ENCODE measurements at places on chromosomes 7 and 10.

GRCh38 chr7:49295146-49295545, 370.8 kb downstream of the CDC14C start:
- no peak for DNase-seq

GRCh38 chr10:54843085-54843646, 42.1 kb upstream of the PCDH15 start:
- no peak for DNase-seq

GRCh38 chr7:156222151-156222550, 409.9 kb upstream of the SHH start:
- no peak for DNase-seq

- no peak for DNase-seq
These were observed 18.5 kb upstream of the SERPINE1 start for GRCh38 chr7:101108330-101108857.

DNA sequence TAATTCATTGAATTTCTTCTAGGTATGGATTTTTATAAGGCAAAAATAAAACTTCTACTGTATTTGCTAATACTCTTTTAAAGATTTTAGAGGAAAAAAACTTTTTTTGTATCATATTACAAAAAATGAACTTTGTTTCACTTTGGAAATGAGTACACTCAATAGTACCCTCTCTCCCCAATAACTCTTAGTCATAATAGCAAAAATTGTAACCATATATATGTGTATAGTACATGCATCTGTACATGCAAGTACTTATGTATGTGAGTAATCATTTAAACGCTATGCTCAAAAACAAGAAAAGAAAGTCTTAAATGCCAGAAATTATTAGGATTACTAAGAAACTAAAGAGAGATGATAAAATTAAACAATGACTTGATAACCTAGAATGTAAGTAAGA, 95.9 kb upstream of the HGF start:
- DNase-seq: no peak

DNA sequence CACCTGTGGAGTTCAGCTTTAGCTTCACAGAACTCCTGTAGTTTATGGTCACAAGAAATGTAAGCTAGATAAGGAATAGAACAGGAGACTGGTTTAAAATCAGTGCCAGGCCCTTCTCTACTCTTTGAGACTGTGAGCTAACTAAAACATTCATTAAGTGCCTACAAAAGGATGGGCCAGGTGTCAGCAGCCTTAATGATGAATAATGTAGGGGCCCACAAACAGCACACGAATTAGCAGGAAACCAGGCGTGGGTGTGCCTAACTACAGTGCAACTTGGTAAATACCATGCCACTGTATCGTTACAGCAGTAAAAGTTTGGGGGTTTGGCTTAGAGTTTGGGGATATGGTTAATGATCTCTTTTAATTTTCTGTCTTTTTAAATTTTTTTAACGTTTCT, 6.1 kb upstream of the ABLIM1 start:
- no peak for DNase-seq

- no peak for DNase-seq
These were observed 39.2 kb upstream of the PPP1R3C start for GRCh38 chr10:91672021-91672608.

DNA sequence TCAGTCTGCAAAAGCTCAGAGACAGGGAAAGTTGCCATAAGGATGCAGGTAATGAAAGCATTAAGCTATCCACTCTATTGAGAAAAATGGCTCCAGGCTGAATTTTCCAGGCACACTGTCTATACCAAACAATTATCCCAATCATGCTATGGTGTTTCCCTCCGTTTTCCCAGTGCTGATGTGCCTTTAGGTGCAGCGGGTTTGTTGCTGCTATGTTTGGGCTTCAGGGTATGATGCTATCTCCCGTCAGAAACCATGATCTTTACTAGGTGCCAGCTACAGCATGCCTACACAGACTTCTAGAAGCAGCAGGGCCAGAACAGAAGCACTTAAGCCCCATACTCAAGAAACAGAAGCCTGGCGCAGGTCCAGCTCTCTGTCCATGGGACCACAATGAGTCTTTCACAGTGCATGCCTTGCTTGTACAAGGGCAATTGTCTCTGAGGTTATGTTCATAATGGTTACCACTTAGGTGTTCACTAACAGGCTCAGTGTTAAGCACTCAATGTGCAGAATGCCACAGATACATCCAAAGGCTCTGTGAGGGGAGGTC, 19.4 kb downstream of the STEAP1B start:
- no peak for DNase-seq

- DNase-seq: no peak
These were observed 97.8 kb upstream of the PRPS1L1 start for GRCh38 chr7:18125476-18125875.

DNA sequence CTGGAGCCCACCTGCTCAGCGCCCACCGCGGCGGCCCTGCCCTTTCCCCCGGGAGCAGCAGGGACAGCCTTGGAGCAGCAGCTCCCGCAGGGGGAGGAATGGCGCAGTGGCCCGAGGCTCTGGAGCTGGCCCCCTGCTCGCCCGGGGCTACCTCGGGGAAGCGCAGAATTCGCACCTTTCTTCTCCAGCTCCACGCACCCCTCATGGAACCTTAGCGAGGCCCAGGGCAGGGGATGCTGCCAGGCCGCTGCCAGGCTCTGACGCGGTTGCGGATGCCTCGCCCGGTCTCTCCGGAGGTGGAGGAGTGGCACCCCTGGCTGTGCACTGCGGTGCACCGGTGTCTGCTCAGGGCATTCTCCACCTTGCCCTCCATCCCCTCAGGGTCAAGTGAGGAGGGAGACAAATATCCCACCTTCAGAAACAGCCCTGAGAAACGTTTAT, 84.9 kb upstream of the MKI67 start:
- no peak for DNase-seq

DNA sequence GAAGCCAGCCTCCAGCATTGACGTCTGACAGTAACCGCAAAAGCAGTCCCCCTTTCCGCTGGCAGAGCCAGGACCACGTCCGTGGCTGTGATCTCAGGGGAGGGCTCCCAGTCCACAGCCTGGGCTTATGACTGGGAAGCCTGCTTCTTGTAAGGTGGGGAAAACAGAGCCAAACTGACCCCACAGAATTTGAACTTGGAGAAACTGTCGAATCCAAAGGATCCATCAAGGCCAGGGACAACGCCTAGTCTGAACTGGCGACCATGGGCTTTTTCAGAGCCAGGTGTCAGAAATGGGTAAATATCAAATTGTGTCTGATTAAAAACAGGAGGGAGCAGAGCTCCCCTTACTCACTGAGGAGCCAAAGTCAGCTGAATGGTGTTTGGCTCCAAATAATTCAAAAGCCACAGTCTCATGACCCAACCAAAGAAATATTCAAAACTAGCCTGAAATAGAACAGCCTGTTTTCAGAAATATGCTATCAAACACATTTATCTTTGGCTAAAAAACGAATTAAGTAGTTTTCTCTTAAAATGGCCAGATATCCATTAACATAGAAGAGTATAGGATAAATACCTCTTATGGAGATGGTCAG, 751.4 kb upstream of the GALNT17 start:
- DNase-seq: no peak

DNA sequence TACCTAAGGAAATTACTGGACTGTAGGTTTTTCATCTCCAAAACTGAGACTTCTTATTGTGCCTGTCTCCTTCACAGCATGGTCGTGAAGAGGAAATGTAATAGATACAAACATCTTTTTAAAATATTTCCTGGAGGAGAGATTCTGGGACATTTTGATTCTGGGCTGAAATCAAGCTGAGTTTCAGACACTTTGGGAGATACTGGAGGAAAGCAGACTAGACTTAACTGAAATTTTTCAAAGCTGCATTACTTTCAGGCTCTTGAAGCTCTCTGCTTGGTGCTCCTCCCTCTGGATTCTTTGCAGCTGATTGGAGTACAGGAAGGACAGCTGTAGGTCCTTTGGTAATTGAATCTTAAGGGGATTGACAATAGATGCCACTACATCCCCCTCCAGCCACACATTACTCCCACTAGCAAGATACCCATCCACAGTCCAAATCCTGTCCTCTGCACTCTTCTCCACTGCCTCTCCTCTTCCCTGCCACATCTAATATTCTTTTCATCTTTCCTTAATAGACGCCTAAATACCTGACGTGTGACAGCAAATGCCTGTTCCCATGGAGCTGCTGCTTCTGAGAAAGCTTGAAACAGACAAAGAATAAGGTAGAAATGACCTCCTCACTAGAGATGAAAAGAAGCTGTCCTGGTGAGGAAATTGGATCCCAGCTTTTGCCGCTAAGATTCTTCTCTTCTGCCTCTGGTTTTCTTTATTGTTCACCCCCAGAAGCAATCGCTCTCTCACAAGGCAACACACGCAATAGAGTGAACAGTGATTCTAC, 111.5 kb upstream of the PHYHIPL start:
- no peak for DNase-seq

DNA sequence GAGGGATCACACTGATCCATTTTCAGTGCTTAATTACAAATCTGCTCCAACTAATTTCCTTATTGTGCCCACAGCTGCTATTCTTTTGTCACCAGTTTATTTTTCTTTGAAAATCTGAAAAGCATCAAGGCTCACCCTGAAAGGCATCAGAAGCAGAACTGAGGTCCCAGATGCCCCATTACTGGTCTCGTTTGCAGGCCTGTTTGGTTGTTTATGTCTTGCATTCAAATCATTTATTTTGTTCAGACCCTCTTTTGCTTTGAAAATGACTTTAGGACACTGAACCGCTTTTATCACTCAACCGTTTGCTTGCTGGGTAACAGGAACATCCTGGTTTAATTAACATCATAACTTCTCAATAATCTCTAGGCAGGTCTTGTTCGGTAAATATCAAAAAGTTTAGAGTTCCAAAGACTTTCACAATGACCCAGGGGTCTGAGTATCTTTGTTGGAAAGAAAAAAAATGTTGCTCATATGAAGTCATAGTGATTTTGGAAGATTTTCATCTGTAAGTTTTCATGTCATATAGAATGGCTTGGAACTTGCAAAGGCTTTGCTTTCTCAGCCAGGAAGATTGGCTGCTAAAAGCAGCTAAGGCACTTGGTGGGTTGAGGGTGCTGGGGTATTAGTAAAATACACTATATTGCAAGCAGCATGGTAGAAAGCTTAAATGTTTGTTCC, 398.3 kb upstream of the NPVF start:
- no peak for DNase-seq

DNA sequence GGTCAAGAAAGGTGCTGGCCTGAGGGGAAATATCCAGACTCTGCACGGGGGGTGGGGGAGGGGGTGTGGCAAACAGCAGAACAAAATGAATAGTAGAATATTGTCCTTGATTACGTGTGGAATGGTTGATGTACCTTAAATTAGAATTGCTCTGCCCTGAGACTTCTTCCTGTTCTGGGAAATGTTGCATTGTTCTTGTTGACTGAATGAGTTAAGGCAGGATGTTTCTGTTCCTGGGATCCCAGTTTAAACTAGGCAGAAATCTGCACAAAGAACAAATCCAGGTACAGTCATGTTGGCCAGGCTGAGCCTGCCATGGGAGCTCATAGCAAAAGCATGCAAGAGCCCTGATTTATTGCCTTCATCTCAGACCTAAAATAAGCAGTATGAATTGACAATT, 558.7 kb upstream of the VSTM2A start:
- no peak for DNase-seq

- DNase-seq: no peak
These were observed 8.6 kb downstream of the RAPGEF5 start for GRCh38 chr7:22348379-22348778.

GRCh38 chr10:44986670-44987069, 8.1 kb upstream of the DEPP1 start:
- no peak for DNase-seq

DNA sequence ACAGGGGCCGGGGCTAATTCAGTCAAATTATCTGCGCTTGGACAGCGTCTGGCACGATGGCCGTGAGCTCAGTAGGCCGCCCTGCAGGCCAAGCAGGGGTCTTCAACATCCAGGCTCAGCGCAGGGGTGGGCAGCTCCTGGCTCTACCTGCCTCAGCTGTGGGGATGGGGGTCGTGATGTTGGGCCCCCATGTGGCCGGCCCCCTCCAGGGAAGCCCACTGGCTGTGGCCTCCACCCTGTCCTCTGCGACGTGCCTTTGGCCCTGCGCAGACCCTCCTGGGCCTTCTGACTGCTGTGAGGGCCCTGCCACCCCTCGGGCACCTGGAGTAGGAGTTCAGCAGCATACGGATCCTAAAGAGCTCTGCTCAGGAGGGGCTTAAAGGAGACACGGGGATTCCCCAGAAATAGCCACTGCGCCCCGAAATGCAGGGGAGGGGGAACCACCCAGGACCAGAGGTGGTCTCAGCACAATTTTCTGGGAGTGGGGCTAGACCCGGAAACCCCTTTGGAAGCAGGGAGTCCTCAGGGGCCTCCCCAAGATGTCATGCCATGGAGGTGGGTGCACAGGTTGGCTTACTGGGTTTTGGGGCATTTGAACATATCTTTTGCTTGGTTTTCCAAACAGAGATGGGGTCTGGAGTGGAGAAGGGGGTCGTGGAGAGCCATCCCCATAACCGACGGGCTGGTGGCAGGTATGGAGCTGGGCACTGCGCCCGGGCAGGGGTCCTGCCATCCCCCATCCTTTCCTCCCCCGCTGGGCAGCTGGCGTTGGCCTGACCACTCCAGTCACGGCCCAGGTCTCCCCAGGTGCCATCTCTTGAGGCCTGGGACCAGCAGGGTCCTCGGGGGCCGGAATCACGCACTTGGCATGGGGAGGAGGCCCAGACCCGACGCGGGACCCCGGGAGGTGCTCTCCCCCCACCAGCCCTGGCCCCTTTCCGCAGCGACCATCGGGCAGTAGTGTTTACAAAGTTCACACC, 4.0 kb upstream of the ADAP1 start:
- no peak for DNase-seq

DNA sequence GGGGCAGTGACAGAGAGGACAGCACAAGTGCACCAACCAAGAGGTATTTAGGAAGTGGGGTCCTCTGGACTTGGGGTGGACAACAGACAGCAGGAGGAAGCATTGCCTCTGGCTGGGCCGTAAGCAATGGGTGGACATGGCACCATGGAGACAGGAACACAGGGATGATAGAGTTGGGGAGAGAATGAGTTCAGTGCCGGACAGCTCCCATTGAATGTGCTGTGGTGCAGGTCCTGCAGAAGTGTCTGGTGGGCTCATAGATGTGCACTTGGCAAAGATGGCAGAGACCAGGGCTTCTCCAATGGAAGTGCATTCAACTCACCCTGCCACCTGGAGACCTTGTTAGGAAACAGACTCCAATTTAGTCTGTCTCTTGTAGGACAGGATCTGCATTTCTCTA, 341.5 kb upstream of the ZMIZ1 start:
- DNase-seq: no peak

GRCh38 chr10:33735464-33735923, 401.0 kb upstream of the NRP1 start:
- no peak for DNase-seq

DNA sequence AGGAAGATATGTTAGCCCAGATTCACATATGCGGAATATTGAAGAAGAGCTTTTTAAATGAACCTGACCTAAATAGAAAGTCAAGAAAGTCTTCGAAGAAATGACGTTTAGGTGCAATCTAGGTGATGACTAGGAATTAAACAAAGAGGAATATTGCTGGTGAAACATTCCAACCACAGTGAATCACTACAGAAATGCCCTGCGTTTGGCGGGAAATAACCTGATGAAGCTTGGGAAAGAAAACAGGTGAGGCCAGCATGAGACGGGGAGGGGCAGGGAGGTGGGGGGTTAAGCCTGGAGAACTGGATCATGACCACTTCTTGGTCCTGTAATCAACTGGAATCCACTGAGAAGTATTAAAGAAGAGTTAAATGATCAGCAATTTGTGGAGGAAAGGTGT, 299.4 kb upstream of the VSTM2A start:
- DNase-seq: no peak

GRCh38 chr7:101402081-101402779, 39.6 kb downstream of the COL26A1 start:
- DNase-seq: no peak

- no peak for DNase-seq
These were observed 127.0 kb downstream of the PTPRN2 start for GRCh38 chr7:158460665-158461064.

GRCh38 chr7:134046594-134047128, 80.5 kb upstream of the LRGUK start:
- DNase-seq: no peak
